ENCODE measurements at places on chromosomes 3 and 15.

- no peak for DNase-seq
These were observed 1.6 kb upstream of the SEMA3B start for GRCh38 chr3:50267280-50267913.

- no peak for DNase-seq
These were observed 12.3 kb downstream of the CFAP91 start for GRCh38 chr3:119715105-119715504.

GRCh38 chr3:28738425-28738824, 389.8 kb upstream of the AZI2 start:
- DNase-seq: no peak

DNA sequence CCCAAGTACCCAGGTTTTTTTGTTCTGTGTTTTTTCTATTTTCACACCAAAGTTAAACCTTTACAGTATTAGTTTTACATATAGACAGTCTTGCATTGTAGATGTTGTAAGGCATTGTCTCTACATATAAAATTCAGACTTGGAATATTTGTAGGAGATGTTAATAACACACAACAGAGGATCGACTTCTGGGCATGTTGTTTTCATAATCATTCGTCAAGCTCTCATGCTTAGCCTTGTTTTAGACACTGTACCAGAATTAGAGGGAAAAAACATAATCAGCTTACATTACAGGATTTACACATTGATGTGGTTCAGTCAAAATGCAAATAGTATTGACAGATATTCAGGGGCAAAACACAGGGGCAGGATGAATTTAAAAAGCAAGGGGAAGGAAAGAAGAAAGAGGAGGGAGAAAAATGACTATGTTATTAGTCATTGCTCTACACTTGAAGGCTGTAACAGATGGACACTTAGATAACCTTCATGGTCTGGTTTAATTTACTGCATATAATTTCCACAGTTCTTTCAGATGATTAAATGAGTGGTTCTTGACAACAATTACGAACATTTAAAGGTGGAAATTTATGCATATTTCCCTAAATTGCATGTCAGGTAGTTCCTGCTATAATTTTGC, 7.5 kb downstream of the CMSS1 start:
- DNase-seq: no peak

DNA sequence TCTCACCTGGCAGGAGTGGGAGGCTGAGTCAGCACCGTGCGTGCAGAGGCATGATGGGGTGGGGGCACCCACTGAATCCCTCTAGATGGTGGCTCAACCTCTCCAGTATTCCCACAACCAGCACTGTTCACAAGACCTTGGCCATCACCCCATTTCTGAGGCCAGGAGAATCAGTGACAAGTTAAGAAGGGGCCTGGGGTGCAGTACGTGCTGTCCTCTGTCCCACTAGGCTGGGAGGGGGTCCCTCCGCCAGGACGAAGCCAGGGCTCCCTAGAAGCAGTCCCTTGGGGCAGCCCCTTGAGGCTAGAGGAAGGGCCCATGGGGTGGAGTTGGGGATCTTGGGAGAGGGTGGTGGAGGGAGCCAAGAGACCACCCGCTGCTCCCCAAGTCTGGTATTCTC, 4.8 kb downstream of the MYL3 start:
- DNase-seq: no peak

GRCh38 chr15:93683651-93684050, 547.7 kb upstream of the MCTP2 start:
- no peak for DNase-seq

DNA sequence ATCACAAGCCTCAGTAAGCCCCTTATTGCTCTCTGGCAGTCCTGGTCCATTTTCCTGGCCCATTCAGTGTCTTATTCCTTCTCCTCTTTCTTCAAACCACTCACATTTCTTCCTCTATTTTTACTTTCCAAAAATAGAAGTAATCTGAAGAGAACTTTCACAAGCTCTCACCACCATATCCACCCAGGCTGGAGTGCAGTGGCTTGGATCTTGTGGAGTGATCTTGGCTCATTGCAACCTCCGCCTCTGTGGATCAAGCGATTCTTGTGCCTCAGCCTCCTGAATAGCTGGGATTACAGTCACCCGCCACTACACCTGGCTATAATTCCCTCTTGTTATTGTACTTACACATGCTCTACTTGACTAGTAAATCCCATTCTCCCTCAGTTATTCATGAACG, 16.8 kb downstream of the ARMC8 start:
- no peak for DNase-seq

DNA sequence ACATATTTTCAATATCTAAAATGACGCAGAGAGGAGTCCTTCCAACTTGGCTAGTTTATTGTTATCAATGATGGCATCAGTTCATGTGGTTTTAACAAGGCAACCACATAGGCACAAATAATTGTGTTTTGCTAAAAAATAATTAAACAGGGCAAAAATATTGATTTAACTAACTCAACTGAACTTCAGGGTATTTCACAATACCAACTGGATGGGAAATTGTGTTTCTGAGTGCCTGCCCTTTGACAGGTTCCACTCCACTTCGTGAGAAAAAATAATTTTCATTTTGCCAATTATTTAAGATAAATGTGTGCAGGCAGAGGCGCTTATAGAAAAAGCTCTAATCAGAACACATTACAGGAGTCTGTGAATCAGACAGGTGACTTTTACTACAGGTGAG, 689.3 kb upstream of the CCDC54 start:
- DNase-seq: no peak
